ENCODE measurements at places on chromosomes 4 and X.

- no peak for DNase-seq
Observed at GRCh38 chrX:132958091-132958703, at the start of gene HS6ST2. Gene HS6ST2, minus strand, starts transcription at chrX:132958629.

- no peak for DNase-seq
Observed at GRCh38 chr4:152693871-152694270, 14.1 kb upstream of the TMEM154 start.

- no peak for DNase-seq
Observed at GRCh38 chr4:112007391-112007790, 137.9 kb upstream of the FAM241A start.

DNA sequence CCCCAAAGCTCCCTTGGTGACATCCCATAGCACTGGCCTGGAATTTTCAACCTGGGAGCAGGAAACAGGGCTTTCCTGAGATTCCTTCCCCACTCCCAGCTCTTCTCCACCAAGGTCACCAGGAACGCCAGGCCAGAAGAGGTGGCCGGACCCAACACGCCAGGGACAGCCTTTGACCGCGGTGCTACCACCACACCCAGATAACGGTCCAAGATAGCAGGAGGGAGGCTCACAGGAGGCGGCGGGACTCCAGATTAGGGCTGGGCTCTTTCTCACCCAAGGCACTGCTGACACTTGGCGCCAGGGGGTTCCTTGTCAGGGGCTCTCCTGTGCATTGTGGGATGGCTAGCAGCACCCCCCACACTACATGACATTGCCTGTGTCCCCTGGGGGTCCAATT lies 22.9 kb downstream of the ZFYVE28 start:
- no peak for DNase-seq

Data from activated naive CD8-positive, alpha-beta T cell treated with anti-CD3 and anti-CD28 coated beads, Interleukin-2, amount 50 U/mL, for 24 hours (primary cell).